ENCODE measurements at places on chromosomes 4 and X.
A peak's percentile ranks its signal among the peaks of the same experiment; 100 is the strongest.

DNA sequence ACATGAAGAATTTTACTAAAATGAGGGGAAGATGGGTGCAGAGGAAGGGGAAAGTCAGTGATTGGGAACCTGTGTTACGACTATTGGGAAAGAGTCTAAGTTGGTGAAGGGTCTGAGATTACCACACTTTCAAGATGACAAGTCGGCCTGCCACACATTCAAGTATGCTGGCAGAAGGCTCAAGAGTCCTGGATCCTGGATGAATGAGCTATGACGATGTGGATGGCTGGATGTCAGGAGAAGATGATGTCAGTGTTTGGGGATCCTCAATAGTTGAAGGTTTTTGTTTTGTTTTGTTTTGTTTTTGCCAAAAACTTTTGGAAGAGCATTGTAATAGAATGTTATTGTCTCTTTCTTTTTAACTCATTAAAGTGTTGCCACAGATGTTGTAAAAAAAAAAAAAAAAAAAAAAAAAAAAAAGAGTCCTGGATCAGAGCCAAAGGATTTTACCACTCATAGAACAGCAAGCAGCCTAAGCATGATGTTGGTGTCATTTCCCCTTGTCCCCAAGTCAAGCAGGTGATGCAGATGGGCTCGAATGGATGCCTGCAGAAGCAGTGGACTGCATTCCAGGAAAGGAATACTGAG lies 120.6 kb downstream of the REELD1 start:
- ATAC-seq: no peak

DNA sequence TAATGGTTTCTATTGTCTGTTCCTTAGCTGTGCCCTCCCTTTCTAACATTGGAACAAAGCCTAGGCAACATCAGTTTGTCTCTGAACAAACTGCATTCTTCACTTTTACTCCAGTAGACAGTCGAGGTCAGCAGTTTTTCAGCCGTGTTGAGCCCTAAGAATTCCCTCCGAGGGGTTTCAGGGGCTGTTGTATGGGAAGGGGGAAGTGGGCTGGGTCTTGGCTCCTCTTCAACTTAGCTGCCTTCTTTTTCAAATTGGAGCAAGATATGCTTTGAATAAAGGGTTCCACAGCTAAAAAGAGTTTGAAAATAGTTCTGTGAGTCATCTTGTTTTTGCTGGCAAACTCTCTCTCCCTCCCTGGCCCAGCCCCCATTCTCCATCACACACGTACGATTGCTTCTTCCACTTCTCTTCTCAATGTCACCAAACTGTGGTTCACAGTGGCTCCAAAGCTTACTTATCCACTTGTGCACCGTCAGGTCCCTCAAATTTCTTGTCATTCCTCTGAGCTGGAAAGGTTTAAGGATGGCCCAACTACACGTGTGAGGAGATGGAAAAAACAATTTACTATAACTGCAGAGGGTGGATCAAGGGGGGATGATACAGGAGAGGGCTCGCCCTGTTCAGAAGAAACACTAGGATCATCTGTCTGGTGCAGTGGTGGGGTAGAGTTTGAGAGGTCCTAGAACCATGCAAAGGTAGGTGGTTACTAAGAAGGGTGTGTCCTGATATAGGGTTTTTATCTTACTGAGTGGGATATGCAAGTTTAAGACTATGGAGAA lies 9.2 kb upstream of the MAML3 start:
- ATAC-seq: peak; percentile 81

DNA sequence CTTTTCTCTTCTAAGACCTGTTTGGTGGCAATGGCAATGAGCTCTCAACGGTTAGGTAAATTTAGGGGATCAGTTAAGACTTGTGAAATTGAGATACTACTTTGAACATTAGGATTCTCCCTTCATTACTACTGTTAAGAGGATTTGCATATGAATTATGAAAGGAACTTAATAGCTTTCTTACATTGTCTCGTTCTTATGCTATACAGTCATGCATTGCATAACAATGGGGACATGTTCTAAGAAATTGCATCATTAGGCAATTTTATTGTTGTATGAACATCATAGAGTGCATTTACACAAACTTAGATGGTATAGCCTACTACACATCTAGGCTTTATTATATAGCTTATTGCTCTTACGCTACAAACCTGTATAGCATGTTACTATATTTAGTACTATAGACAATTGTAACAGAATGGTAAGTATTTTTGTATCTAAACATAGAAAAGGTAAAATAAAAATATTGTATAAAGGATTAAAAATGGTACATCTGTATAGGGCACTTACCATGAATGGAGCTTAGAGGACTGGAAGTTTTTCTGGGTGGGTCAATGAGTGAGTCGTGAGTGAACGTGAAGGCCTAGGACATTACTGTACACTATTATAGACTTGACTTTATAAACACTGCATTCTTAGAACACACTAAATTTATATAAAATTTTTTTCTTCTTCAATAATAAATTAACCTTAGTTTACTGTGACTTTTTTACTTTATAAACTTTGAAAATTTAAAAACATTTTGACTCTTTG lies 62.5 kb downstream of the PAQR3 start:
- ATAC-seq: no peak

DNA sequence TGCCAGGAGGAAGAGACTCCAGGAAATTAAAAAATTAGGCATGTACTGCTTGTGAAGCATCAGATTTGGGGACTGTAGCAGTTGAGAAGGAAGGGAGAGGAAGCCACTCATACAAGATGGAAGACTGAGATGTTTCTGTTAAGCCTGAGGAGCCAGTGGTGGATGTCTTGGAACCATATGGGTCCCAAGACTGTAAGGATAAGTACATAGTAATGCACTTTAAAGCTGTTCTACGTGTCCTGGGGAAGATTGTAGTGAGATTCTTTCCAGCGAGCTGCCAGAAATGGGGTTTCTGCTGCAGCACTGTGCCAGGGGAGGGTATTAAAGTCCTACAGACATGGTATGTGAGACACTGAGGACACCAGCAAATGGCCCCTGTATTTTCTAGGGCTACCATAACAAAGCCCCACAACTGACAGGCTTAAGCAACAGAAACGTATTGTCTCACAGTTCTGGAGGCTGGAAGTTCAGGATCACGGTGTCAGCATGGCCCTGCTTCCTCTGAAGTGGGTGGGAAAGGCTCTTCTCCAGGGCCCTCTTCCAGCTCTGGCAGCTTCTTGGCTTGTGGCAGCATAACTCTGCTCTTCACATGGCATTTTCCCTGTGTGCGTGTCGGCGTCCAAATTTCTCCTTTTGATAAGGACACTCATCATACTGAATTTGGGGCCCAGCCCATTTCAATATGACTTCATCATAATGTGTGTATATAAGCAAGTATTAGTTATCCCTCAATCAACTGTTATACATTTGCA lies 304.4 kb downstream of the EVC2 start:
- no peak for ATAC-seq

- no peak for ATAC-seq
Measured at GRCh38 chr4:2287594-2287915, 25.6 kb upstream of the MXD4 start.

- ATAC-seq: no peak
Measured at GRCh38 chrX:46782034-46782433, 23.1 kb upstream of the SLC9A7 start.

DNA sequence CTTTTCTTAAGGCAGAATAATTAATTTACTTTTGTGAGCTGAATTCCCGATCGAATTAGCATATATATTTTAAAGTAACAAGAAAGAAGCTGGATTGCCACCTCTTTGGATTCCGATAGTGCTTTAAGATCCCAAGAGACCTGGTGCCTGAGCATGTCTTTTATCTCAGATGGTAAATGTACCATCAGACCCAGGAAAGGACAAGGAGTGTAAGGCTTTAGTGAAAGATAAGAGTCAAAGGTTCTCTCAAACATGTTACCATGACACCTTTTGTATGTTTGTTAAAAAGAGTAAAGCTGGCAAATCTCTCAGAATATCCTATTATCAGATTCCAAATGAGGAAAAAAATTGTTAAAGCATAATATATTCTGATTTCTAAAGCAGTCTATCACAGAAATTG lies 198.8 kb downstream of the PPP3CA start:
- ATAC-seq: no peak

- no peak for ATAC-seq
Measured at GRCh38 chrX:137212078-137212632, 178.4 kb upstream of the GPR101 start.

DNA sequence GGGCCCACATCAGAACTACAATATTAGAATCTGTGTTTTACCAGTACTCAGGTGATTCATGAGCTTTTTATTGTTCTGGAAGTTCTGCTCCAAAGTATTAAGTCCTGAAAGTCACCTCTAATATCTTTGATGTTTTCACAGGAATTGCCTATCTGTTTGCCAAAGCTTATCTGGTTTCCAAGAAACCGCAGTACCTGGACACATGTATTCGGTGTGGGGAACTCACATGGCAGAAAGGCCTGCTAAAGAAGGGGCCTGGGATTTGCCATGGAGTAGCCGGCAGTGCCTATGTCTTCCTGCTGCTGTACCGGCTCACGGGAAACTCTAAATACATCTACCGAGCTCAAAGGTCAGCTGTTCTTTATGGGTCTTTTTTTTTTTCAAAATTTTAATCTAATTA lies 18.4 kb upstream of the XK start:
- ATAC-seq: no peak

GRCh38 chr4:98688411-98689290 lies 30.2 kb upstream of the TSPAN5 start:
- peak; percentile 94 for ATAC-seq

DNA sequence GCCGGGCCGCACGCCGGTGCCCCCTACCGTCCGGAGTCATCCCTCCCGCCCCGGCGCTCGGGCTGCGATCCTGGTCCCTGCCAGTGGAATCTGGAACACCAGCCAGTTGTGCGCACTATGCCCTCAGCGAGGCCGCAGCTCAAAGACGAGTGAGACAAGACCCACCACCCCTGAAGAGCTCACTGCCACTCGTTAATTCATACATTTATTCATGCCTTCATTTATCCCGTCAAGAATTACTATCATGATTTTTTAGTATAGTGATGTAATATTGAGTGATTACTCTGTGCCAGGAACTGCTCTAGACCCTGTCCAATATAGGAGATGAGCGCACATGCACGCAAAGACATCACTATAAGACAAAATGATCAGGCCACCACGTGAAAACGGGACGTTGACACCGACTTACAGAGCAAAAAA lies 247 bp upstream of the PPA2 start:
- ATAC-seq: peak; percentile 1

DNA sequence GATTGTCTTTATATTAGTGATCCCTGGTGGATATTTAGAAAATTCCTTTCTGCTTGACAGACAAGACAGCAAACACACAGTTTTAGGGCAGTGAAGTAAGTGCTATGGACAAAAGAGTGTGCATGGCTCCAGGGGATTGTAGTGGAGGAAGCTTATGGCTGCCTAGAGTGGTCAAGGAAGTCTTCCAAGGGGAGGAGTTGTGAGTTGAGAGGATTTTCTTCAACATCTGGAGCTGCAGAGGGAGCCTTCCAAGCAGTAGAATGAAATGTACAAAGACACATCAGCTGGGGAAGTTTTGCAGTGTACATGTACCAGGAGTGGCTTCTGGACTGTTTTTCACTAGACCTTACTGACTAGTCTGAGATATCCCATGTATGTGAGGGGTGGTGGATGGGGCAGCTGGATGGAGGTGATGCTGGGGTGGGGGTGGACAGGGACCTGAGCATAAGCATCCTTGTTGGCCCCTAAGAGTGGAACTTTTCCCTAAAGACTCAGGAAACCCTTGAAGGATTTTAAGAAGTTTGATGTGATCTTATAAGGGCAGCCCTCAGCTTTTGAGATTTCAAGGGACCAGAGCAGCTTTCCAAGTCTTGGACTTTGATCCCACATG lies 160.5 kb upstream of the TAPT1 start:
- ATAC-seq: no peak

DNA sequence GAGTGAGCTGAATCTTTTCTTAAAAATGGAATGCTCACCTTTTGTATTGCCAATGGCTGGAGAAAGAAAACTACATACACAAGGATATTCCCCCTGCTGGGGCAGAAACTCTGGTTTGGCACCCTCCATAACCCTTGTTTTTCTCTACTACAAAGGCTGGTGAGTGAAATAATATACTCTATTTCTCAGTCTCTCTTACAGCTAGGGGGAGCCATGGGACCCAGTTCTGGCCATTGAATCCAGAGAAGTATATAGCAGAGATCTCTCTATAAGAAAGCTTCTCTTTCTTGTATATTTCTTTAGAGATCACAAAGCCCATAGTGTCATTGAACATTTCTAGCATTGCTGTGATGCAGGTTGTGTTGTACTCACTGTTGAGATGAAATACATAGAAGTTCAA lies 49.8 kb downstream of the SMPX start:
- ATAC-seq: no peak

DNA sequence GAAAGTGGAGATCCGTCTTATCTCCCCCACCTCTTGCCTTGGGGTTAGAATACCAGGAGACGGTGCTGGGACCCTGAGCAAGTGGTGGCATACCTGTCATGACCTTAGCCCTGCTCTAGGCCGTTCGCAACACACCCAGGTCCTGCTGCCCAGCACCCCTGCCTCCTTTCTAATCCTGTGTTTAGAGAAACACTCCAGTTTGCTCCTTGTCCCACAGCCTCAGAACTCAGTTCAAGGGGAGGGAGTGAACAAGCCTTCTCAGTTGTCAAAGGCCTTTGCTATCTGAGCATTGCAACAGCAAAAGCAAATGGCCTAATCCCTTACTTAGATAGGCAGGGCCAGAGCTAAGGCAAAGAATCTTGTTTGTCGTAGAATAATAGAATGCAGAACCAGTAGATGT lies 67.9 kb downstream of the CHRNA9 start:
- no peak for ATAC-seq

- no peak for ATAC-seq
Measured at GRCh38 chr4:119081542-119081859, 54.1 kb upstream of the MYOZ2 start.

DNA sequence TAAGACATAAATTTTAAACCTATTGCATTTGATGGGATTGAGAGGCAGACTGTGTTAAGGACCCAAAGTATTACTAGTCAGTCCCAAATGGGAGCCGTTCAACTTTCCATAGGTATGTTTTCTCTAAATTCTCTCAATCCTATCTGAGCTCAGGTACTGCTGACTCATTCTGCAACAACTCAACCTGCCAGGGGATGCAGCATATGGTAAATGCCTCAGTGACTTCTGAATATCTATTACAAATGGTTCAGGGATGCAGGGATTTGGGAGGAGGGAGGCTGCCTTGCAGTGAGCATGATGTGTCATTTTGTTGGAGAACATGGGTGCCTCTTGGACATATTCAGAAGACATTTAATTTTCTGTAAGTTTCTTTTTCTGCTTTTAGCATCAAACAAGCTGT lies 97.3 kb downstream of the HDAC8 start:
- no peak for ATAC-seq

GRCh38 chrX:86237482-86237881 lies 89.2 kb downstream of the DACH2 start:
- no peak for ATAC-seq

DNA sequence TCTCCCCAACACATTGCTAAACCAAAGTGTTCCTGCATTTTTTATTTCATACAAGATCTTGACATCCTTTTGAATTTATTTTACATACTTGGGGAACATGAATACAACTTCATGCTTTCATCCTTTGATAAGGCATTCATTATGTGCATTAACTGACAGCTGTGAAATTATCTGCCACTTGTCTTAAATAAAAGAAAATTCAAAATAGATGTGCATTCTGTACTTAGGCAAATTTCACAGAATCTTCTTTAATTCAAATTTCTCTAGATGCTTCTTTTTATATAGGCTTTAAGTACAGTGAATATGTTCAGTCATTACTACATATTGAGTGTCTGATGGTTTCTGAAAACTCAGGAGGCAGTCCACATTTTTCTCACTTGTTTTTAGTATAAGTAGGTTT lies 518.1 kb downstream of the EPHA5 start:
- ATAC-seq: no peak

- ATAC-seq: no peak
Measured at GRCh38 chrX:51824061-51824460, 69.4 kb upstream of the MAGED1 start.

- ATAC-seq: no peak
Measured at GRCh38 chr4:107640878-107641277, 79.2 kb downstream of the PAPSS1 start.

- no peak for ATAC-seq
Measured at GRCh38 chrX:71106427-71106826, at the start of gene CXorf65. TSS of gene CXorf65 (minus strand) at chrX:71106740. CDS start at chrX:71106556, 184 bp downstream.
